ENCODE measurements at places on chromosomes 5 and 9. TPM values are rescaled to one million over a fixed set of nuclear protein-coding genes. Genes with fewer than 3 reads are reported as not detected.

Gene POU5F2
- 0.35 TPM for total RNA-seq

Gene UBAP1
- total RNA-seq, result 28.6 TPM

Gene CSF1R
- total RNA-seq, result not detected

Gene PSMB7
- total RNA-seq, result 160 TPM

Gene CCNO
- total RNA-seq, result 0.14 TPM

Gene PCDHA9
- total RNA-seq, result 1.6 TPM

Gene SEMA6A
- total RNA-seq, result 27.6 TPM

Gene OGN
- total RNA-seq, result 0.11 TPM

DNA sequence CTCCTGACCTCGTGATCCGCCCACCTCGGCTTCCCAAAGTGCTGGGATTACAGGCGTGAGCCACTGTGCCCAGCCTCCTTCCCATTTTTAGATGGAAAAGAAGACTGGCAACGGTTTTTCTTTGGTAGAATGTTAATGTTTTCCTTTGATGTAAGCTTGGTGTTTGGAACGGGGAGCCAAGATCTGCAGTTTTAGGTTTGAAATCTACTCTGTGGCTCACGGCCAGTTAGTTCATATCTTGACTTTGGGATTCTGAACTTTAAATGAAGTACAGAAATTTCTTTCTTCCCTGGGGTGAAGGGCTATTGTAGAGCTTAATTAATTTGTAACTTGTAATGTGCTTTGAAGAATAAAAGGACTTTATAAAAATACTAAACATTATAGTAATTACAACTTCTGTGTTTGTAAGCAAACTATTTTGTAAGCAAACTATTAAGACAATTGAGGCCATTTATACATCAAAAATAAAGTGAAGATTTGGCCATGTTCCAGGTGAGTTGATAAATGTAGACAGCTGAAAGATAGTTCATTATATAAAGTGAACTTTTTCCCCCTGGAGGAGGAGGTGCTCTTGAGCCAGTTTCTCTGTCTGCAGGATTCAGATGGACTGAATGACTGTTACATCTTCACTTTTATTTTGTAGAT is 117.1 kb upstream of the TUT7 start:
- H3K4me3 ChIP-seq, result no peak overlapping the region
- H3K36me3 ChIP-seq, result no peaks in the 10 kb centered on the region
- no peak overlapping the region for H3K27ac ChIP-seq
- H3K4me1 ChIP-seq, result no peaks in the 10 kb centered on the region

DNA sequence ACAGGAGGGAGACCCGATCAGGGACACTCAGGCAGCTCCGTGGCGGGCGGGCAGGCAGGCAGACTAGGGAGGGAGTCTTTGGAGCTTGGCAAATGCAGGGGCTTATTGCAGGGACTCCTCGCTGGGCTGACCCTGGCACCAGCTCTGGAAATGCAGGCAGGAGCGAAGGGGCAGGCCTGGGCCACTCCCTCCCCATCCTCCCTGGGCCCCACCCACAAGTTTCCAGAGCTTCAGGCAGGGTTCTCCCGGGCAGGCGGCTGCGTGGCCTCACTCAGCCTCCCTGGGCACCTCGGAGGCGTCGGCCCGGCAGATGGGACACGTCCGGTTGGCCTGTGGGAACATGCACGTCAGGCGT is 8.5 kb downstream of the RNF44 start:
- H3K4me3 ChIP-seq, result no peak overlapping the region
- peaks cover 31% of the 10 kb centered on the region for H3K36me3 ChIP-seq
- no peaks in the 10 kb centered on the region for H3K27me3 ChIP-seq
- H3K27ac ChIP-seq, result peak overlapping the region; percentile 13
- H3K4me1 ChIP-seq, result peaks cover 7% of the 10 kb centered on the region

GRCh38 chr5:86463339-86463738 is 154.4 kb upstream of the COX7C start:
- H3K4me3 ChIP-seq, result no peak overlapping the region
- H3K4me1 ChIP-seq, result no peaks in the 10 kb centered on the region
- no peak for DNase-seq
- H3K36me3 ChIP-seq, result no peaks in the 10 kb centered on the region

DNA sequence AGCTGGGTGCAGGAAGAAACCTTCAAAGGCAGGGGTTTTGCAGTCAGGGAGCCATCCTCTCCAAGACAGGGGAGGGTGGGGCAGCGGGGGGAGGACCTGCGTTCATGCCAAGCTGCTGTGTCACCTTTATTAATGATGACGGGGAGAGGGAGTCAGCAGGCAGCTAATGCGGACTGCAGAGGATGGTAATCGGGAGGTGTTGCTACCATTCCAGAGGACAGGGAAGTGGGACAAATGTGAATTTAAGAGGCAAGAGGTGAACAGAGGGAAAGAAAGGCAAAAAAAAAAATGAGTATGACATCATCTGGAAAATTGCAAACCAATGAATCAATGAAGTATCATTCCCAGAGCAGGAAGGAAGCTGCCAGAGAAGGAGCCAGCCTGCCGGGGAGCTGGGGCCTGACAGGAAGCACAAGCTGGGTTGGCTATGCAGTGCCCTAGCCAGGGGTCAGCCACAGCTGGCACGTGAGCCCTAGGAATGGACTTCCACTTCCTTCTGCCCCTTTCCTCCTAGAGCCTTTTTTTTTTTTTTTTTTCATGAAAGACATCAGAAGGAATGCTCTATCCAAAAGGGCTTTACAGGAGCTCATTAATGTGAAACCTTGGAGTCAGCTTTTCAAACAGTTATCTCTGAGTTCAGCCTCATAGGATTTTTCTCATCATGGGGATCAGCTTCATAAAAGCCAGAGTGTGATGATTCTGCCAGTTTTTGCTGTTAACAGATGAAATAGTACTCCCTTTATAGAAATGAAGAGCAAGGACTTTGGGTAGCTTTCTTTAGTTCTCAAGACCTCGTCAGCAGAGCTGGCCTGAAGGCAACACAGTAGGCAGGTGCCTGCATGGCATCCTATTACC is 9.2 kb downstream of the INSYN2B start:
- DNase-seq, result peak; percentile 74
- no peak overlapping the region for H3K4me3 ChIP-seq
- no peaks in the 10 kb centered on the region for H3K36me3 ChIP-seq
- H3K27ac ChIP-seq, result no peak overlapping the region
- H3K27me3 ChIP-seq, result no peaks in the 10 kb centered on the region

DNA sequence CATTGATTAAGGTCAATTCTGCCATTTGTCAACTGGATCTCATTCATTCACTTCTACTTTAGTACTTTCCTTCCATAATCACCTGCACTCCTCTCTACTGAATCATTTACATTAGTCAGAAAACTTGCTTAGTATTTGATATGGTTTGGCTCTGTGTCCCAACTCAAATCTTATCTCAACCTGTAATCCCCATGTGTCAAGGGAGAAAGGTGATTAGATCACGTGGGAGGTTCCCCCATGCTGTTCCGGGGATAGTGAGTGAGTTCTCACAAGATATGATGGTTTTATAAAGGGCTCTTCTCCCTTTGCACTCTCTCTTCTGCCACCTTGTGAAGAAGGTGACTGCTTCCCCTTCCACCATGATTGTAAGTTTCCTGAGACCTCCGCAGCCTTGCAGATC is 23.7 kb upstream of the UGCG start:
- H3K36me3 ChIP-seq, result no peaks in the 10 kb centered on the region
- no peak overlapping the region for H3K27ac ChIP-seq
- H3K4me3 ChIP-seq, result no peak overlapping the region
- no peaks in the 10 kb centered on the region for H3K27me3 ChIP-seq
- no peaks in the 10 kb centered on the region for H3K4me1 ChIP-seq

- peaks cover 33% of the 10 kb centered on the region for H3K27me3 ChIP-seq
- H3K4me3 ChIP-seq, result no peak overlapping the region
- no peaks in the 10 kb centered on the region for H3K4me1 ChIP-seq
- no peaks in the 10 kb centered on the region for H3K36me3 ChIP-seq
- no peak overlapping the region for H3K27ac ChIP-seq
Observed at GRCh38 chr9:35951736-35952135, 6.2 kb downstream of the OR2S2 start.

DNA sequence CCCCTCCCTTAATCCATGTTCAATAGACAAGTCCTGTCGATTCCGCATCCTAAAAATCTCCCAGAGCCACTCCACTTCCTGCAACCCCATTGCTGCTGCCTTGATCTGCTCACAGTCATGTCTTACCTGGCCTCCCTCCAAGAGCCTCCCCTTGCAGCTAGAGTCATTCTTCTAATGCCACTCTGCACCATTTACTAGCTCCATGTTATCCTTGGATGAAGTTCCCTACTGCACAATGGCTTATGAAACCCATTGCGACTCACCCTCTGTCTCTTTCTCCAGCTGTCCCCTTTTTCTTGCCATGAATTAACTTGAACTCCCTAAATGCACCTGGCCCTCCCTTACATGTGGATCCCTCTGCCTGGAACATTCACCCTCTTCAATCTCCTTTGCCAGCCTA is 39.5 kb downstream of the MEGF10 start:
- H3K36me3 ChIP-seq, result no peaks in the 10 kb centered on the region
- DNase-seq, result no peak
- H3K4me3 ChIP-seq, result no peak overlapping the region
- no peaks in the 10 kb centered on the region for H3K27me3 ChIP-seq
- H3K27ac ChIP-seq, result no peak overlapping the region
- no peaks in the 10 kb centered on the region for H3K4me1 ChIP-seq

- no peaks in the 10 kb centered on the region for H3K4me1 ChIP-seq
- H3K36me3 ChIP-seq, result no peaks in the 10 kb centered on the region
- H3K27ac ChIP-seq, result no peak overlapping the region
Observed at GRCh38 chr9:93698140-93698908, 121.9 kb downstream of the PHF2 start.

DNA sequence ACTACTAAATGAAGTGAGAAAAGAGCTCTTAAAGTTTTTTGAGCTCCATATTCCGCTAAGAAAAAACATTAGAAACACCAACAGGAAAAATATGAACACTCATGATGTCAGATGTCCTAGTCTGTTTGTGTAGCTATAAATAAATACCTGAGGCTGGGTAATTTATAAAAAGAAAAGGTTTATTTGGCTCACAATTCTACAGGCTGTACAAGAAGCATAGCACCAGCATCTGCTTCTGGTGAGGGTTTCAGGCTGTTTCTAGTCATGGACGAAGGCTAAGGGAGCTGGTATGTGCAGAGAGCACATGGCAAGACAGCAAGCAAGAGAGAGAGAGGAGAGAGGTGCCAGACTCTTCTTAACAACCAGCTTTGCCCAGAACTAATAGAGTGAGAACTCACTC is 186.2 kb downstream of the PLK2 start:
- no peak overlapping the region for H3K4me3 ChIP-seq
- no peaks in the 10 kb centered on the region for H3K4me1 ChIP-seq
- no peak for DNase-seq
- no peaks in the 10 kb centered on the region for H3K27me3 ChIP-seq
